ENCODE measurements at places on chromosomes 7 and 10.
A peak's percentile ranks its signal among the peaks of the same experiment; 100 is the strongest.

- no peak for DNase-seq
These were observed 13.2 kb downstream of the CPSF4 start for GRCh38 chr7:99451936-99452335.

GRCh38 chr7:3128857-3129490, 85.3 kb upstream of the CARD11 start:
- no peak for DNase-seq

GRCh38 chr7:4436936-4437335, 245.2 kb upstream of the FOXK1 start:
- no peak for DNase-seq

- no peak for DNase-seq
These were observed 26.6 kb downstream of the ZNF775 start for GRCh38 chr7:150405584-150406311.

- DNase-seq: no peak
These were observed 684.9 kb upstream of the ANKRD30A start for GRCh38 chr10:36440539-36440938.

DNA sequence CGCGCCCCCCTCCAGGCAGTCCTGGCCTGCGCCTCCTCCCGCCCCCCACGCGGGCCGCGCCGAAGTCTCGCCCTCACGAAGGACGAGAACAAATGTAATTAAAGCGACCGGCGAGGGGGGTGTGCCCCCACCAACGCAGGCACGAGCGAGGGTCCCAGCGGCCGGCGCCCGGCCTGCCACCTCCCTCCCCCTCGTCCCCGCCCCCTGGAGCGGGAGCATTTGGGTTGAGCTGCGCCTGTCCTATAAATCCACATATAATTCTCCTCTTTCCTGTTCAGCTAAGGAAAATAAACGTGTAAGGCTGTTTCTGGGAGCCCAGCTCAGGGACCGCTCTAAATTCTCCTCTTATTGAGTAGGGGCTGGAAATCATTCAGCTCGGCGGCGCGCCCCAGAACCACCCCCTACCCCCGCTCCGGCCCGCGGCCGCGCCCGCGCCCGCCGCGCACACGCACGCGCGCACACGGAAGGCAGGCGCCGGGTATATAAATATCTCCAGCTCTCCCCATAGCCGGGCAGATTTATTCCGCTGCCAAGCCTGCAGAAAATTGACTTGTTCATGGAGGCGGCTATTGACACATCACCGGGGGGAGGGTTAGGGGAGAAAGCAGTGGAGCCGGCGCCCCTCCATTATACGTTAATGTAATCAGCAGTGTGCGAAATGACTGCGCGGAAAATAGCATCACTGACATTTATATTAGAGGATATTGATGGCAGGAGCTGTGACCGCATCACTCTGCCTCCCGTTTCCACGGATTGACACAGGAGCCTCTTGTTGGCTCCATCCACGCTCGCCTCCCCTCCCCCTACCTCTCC, 61.6 kb upstream of the BTRC start:
- no peak for DNase-seq

GRCh38 chr7:20229646-20230500, 12.7 kb upstream of the MACC1 start:
- peak; percentile 65 for DNase-seq

- DNase-seq: no peak
These were observed 201.9 kb downstream of the INHBA start for GRCh38 chr7:41501006-41501405.

- DNase-seq: no peak
These were observed 8.0 kb upstream of the PWWP2B start for GRCh38 chr10:132388891-132389432.

DNA sequence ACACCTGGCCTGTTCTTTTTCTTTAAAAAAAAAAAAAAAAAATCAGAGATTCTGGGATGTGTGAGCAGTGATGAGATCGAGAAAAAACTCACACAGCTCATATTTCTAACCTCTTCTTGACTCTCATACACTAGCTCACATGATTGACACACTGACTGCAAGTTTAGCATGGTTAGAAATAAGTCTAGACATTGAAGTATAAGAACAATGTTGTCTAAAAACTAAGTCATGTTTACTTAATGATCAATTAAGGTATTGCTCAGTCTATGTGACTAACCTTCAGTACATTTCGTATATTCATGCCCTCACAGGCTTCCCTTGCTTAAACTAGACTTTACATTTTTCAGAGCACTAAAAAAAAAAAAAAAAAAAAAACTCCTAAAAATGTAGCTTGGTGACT, 775.1 kb downstream of the GATA3 start:
- no peak for DNase-seq

GRCh38 chr10:53111529-53111928, 338.9 kb upstream of the MBL2 start:
- no peak for DNase-seq

All from skeletal muscle cell (primary cell).